NB4 (cell line): ENCODE measurements at places on chromosomes 13 and 19.
A peak's percentile ranks its signal among the peaks of the same experiment; 100 is the strongest.

DNA sequence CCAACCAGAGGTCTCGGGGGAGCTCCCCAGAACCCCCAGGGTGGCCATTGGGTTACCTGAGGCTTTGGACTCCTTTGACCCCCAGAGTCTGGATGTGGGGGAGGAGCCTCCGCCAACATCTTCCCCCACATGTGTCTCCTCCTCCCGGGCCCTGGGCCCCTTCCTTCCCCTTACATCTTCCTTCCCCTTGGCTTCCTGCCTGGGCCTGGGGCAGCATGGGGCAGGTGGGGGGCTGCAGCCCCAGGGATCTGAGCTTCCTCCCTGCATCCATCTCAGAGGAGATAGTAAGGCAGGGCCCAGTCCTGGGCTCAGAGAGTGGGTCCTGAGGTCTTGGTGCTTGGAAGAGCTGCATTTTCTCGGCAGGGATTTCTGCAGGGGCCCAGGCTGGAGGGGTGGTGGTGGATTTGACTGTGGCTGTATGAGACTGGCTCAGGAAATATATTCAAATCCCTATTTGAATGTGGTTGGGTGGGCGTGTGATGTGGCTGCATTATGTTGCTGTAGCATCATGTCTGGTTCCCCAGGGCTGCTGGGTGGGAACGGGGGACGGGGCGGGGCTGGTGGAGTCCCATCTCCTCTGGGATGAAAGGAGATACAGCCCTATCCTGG, 919 bp downstream of the VAV1 start:
- peak; percentile 79 for DNase-seq

DNA sequence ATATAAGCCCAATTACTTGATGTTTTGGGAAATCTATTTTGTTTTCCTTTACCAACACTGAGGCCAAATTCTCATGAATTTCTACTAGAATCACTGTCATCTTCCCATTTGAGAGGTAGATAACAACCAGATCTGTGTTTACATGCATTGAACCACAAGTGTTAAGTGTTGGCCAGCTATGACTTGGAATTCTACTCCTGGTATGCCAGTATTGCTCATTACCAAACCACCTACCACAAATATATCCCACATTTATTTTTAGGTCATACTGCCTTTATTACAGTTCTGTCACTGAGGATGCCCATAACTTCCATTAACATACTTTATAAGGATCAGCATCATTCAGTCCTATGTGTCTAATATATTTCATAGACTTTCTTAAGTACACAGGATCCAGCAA, 328.9 kb downstream of the DIAPH3 start:
- DNase-seq: no peak

DNA sequence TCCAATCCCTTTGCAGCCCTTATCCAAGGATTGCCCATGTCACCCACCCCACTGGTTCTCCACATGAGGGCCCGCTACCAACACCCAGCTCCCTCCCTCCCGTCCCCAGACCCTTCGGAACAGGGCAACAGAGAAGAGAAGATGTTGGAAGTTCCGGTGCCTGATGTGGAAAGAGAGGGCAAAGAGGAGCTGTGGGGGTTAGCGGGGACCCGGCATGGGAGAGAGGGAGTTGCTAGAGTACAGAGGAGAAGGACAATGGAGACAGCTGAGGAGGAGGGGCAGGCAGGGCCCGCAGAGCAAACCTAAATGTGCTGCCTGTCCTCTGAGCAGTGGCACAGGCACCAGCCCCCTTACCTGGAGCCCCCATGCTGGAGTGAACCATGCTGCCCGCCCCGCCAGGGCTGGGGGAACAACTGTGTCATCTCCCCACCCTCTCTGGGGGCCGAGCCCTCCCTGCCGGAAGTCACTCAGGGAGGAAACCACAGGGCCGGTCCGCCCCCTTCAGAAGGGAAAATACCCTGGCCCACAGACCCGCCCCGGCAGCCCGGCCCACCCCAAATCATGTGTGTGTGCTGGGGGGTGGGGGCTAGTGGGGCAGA, at the start of gene POU2F2:
Gene POU2F2, minus strand, starts transcription at position 417 of the 599 bp plus-strand sequence. Its CDS starts 35 bp downstream, at position 382.
- DNase-seq: peak; percentile 67

- peak; percentile 71 for DNase-seq
Measured at GRCh38 chr19:41427647-41428480, 690 bp upstream of the B3GNT8 start.

- DNase-seq: no peak
Measured at GRCh38 chr19:2497186-2497585, 21.3 kb downstream of the GADD45B start.

- DNase-seq: peak; percentile 6
Measured at GRCh38 chr13:74710006-74710405, 575.8 kb upstream of the KLF12 start.

DNA sequence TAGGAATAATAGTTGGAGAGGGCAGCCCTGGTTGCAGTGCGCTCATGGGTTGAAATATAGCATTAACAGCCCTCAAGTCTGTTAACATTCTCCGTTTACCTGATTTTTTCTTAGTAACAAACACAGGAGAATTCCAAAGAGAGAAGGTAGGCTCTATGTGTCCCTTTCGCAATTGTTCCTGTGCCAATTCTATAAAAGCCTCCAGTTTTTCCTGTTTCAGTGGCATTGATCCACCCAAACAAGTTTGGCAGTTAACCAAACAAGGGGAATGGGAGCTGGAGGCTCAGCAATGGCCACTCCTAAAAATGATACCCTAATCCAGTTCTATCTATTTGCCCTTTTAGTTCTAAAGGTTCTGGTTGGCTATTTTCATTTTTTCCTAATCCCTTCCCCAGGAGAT, 151.6 kb downstream of the ZNF486 start:
- no peak for DNase-seq

GRCh38 chr19:16417660-16418596, 53.8 kb downstream of the EPS15L1 start:
- peak; percentile 57 for DNase-seq

- DNase-seq: no peak
Measured at GRCh38 chr19:49243129-49243528, 81.9 kb downstream of the SLC6A16 start.

GRCh38 chr19:35346193-35347052, 1.3 kb upstream of the FFAR1 start:
- DNase-seq: no peak

- no peak for DNase-seq
Measured at GRCh38 chr13:111319998-111320911, at the start of gene TEX29. TEX29 (plus strand) TSS chr13:111320642; CDS start chr13:111320891, 249 bp downstream.

- DNase-seq: peak; percentile 76
Measured at GRCh38 chr19:44951179-44952159, 3.7 kb upstream of the CLPTM1 start.

GRCh38 chr13:48542581-48543341, 9.9 kb upstream of the RCBTB2 start:
- DNase-seq: peak; percentile 42

- no peak for DNase-seq
Measured at GRCh38 chr13:22883262-22883840, 297.4 kb upstream of the SGCG start.

GRCh38 chr13:110067355-110068175, 239.4 kb downstream of the COL4A1 start:
- no peak for DNase-seq

- peak; percentile 75 for DNase-seq
Measured at GRCh38 chr13:35978607-35979316, 152.4 kb downstream of the DCLK1 start.

DNA sequence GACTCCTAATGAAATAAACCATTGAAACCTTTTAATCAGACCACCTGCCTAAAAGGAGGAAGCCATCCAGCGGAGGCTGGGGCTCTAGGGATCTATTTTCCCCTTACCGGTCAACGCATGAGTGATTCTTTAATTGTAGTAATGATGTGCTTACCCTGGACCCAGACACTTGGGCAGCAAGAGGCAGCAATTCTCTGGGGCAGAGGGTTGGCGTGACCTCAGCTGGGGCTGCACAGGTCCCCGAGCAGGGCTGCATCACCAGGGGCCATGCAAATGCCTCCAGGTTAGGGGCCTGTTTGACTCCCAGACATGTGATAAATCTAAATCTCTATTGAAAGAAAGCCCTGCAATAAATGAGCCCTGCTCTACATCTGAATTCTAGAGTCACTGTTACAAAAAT, 194.2 kb upstream of the TSHZ3 start:
- no peak for DNase-seq

GRCh38 chr19:51485960-51486660, 7.8 kb downstream of the CEACAM18 start:
- no peak for DNase-seq

GRCh38 chr19:16040642-16041041, 35.7 kb upstream of the TPM4 start:
- DNase-seq: no peak

DNA sequence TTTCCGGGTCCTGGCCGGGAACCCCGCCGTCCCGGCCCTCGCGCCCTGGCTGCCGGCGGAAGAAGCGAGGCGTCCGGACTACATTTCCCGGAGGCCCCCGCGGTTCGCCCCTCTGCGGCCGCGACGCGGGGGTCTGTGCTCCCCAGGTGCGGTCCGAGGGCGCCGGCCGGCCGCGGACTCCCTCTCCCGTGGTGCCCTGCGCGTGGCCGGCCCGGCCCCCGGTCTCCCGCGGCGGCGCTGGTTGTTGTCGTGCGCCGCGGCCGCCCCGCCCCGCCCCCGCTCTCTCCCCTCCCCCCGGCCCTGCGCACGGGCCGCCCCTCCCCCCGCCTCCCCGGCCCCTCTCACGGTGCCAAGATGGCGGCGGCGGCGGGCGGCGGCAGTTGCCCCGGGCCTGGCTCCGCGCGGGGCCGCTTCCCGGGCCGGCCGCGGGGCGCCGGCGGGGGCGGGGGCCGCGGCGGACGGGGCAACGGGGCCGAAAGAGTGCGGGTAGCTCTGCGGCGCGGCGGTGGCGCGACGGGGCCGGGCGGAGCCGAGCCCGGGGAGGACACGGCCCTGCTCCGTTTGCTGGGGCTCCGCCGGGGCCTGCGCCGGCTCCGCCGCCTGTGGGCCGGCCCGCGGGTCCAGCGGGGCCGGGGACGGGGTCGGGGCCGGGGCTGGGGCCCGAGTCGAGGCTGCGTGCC, at the start of gene KMT2B:
Gene KMT2B, plus strand, starts transcription at position 339 of the 680 bp plus-strand sequence. Its CDS starts 16 bp downstream, at position 355.
- DNase-seq: peak; percentile 94

DNA sequence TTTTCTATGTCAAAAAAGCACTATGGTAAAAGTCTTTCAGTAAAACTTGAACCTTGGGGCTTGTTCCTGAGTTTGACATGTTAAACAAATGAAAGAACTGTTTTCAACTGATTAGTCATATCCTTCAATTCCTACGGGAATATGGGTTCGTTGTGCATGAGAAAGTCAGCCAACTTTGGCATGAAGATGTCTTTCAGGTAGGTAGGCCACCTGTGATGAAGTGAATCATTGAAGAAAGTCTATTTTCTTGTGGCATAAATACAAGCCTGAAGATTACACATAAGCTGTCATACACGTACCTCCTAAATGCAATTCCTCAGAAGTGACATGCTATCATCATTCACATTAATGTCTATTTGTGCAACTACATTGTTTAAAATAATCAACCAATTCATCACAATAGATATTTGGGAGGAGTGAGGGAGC, 513.0 kb downstream of the IRS2 start:
- no peak for DNase-seq

DNA sequence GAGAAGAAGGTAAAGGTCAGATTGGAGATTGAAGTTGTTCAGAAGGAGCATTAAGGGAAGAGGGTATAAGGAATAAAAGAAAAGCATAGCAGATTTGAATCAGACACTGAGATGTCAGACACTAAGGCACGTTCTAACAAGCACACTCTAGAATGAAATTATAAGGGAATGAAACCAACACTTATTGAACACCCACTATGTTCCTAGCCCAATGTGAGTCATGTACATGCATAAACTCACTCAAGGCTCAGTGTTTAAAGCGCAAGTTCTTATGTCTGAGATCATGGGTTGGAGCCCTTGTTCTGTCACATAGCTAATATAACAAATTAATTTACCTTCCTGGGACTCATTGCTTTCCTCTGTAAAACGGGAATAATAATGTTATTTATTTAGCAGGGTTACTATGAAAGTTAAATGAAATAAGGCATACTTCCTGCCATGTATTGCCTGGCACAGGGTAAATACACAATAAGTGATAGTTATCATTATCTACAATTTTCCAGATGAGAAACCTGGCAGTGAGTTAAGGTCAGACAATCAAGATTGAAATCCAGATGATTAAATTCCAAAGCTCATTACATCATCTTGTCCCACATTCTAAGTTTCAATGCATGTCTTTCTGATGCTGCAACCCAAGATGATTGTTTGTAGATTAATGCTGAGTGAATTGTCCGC, 68.3 kb upstream of the DACH1 start:
- no peak for DNase-seq

GRCh38 chr13:113792886-113793717, 34.1 kb downstream of the TMEM255B start:
- DNase-seq: no peak

DNA sequence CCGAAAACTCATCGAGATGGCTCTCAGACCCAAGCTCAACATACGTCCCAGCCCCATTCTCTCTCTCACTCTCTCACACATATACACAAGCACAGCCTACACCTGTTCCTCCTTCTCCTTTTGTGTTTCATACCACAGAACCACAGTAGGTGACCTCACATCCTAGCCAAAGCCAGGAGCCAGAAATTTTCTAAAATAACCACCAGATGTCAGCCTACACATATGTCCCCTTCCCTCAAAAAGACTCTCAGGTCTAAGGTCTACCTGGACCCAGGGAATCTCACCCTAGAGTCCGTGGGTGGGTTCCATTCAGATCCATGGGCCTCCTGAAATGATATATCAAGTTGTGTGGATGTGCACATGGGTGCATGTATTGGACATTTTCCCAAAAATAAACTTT, 104.2 kb upstream of the IPO5 start:
- DNase-seq: peak; percentile 39

DNA sequence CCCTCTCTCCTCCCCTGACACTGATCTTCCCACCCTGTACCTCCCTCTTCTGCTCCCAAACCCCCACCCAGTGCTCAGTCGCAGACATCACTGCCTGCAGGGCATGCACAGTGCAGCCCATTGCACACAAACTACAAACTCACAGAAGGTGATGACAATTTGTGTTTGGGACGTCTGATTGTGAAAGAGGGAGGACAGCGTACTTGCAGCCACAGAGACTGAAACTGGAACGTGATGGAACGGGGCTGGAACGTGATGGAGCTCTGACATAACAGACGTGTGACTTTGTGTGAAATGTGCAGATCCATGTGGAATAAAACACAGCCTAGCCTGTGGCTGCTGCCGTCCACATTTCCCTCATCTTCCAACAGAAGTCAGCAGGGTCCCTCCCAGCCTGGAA, 57.3 kb upstream of the CEACAM8 start:
- no peak for DNase-seq

DNA sequence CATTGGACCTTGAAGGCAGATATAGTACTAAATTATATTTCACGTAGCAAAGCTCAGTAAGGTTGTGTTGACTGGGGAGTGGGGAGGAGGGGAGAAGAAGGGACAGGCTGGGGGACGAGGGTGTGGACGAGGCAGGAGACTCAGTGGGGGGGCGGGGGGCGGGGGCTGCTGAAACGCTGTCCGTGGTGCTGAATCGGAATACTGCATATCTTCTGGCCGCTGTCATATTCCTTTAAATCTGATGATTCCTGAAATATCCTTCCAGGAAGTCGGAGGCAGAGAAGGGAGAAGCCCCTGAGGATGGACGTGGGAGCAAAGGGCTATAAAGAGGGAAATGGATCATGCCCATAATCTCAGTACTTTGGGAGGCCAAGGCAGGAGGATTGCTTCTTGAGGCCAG, 34.7 kb upstream of the CASP14 start:
- DNase-seq: peak; percentile 15
